Stimulated activated CD8-positive, alpha-beta memory T cell treated with anti-CD3 and anti-CD28 coated beads, Interleukin-4, amount 100 ng/mL, for 4 hours (primary cell): ENCODE measurements at places on chromosomes 2 and 18.

DNA sequence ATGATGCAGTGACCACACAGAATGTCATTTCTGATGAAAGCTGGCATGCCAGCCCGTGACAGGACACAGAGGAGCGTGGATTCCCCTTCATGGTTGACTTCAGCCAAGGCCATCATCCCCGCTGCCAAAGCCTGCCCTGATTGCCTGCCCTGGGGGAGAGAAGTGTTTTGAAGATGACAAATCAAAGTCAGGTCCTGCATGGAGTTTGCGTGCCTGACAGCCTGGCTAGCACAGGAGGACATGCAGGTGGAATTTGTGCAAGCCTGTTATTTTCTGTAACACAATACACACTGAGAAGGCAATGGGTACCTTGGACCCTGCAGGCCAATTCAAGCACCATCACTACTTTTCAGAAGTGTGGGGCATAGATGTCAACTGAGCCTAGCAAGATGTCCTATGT lies 5.4 kb upstream of the IL1R2 start:
- DNase-seq: no peak

- no peak for DNase-seq
These were observed 584.3 kb downstream of the BCL11A start for GRCh38 chr2:59969161-59969560.

DNA sequence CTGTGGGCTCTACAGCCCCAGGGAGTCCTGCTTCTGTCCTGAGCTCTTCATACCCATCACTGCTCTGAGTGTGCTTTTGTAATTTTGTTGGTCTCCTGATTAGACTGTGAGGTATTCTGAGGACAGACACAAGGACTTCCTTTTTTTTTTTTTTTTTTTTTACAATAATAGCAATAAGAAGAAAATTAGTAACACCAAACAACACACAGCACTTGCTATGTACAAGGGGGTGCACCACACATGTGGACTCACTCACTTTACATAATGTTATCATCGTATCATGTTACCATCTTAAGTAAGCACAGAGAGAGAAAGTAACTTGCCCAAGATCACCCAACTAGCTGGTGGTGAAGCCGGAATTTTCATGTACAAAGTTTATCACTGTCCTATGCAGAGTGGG lies 34.6 kb downstream of the MBP start:
- DNase-seq: no peak

- DNase-seq: no peak
These were observed 2.8 kb upstream of the CRYGB start for GRCh38 chr2:208148803-208149202.

GRCh38 chr2:68566362-68566761 lies 77.0 kb upstream of the PROKR1 start:
- no peak for DNase-seq

GRCh38 chr2:220764171-220764570 lies 807.9 kb downstream of the EPHA4 start:
- DNase-seq: no peak
